CD4-positive, alpha-beta T cell treated with Interleukin-10 for 1 hour (primary cell): ENCODE measurements at places on chromosomes 16 and 17.

DNA sequence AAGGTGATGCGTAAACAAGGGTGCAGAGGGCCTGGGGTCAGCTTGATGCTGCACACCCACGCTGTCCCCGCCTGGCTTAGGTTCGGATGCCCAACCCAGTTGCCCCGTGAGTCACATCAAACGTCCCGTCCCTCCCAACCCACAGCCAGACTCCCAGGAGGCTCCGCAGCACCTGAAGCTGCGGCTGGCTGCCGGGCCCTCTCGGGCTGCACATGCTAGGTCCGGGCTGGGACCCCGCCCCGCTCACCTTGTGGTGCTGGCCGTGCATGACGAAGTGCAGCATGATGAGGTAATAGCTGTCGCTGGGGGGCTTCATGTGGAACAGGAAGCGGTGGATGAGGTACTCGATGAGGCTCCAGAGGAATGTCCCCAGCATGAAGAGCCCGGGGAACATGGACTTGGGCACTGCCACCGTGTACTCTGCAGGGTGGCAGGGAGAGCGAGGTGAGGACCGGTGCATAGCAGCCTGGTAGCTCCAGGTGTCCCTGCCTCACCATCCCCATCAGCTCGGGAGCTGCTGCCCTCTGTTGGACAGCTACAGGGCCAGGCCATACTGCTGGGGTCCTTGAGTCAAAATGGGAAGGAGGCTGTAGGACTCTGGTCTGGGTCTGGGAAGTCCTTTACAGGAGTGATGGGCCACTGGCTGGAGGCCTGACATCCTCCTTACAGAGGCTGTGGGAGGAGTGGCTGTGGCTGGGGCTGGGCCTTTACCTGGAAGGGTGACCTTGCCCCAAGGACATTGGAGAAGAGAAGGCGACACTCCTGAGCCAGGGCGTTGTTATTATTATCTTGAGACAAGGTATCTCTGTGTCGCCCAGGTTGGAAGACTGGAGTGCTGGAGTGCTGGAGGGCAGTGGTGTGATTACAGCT, 18.3 kb upstream of the MLKL start:
- no peak for DNase-seq

- no peak for DNase-seq
These were observed 61.0 kb downstream of the RPH3AL start for GRCh38 chr17:291587-291986.

DNA sequence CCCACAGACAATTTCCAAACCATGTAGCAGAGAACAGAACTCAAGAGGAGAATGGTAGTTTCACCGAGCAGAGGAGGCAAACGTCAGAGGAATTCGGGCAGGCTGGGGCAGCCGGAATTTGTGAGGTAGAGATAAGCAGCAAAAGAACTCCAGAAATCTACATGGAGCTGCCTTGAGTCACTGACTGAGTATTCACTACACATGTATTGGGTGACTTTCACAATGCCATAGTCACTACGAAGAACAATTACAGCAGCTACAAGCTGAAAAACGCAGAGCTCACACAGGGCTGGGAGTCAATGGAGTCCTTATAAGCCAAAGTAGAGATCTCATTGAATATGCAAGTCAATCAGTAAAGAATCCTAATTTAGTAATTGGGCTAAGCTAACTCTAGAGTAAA, 13.4 kb downstream of the CMC2 start:
- DNase-seq = no peak

DNA sequence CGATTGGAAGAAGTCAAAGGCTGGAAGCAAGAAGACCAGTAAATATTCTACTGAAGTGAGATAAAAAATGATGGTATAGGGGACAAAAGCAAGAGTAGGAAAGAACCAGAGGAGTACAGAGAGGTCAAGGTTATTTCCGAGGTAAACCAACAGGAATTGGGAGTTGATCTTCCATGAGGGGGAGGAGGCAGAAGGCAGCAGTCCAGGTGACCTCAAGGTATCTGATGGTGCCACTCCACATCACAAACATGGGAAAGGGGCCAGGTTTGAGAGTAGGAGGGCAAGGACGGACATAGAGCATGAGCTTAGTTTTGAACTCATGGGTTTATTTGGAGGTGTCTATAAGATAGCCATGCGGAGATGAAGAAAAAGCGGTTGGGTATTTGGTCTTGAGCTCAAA, 79.4 kb upstream of the CDYL2 start:
- DNase-seq = no peak

GRCh38 chr17:1577583-1578013, 15.0 kb upstream of the PITPNA start:
- DNase-seq = no peak

DNA sequence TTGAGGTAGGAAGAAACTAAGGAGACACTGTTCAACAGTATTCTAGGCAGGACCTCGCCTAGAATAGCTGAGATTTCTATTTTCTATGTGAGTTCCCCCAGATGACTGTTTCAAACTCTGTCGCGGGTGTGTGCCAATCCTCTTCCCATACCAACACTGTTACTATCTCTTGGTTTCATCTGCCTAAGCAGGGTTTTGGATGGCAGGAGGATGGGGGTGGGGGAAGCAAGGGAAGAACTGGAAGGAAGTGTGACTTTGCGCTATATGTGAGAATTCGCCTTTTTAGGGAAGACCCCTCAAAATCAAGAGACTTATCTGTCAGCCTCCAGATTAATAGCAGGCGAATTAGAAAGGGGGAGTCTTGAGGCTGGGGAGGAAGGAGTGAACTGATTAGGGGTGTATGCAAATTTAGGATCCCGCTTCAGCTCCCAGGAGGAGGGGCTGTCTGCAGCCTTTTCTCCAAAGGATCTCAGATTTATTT, 521 bp upstream of the G6PC3 start:
- no peak for DNase-seq

- peak; percentile 65 for DNase-seq
These were observed at the start of gene ABR for GRCh38 chr17:1179818-1180742. TSS of gene ABR (minus strand) at chr17:1179981. CDS start at chr17:1179727, 254 bp downstream.

DNA sequence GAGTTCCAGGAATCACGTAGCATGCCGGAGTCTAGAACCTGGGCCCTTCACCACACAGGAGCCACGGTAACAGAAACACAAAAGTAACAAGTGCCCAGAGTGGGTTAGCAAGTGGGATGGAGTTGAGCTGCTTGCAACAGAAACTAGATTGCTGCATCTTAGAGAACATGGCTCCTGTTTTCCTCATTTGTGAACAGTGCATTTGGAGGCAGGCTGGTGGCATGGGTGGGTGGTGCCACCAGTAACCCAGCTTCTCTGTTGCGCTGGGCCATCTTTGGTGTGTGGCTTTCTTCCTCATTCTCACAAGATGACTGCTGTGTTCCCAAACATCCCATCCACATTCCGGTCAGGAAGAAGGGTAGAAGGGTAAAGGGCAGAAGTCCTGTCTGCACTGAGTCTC, 95.5 kb downstream of the KATNIP start:
- no peak for DNase-seq

GRCh38 chr16:48958681-48959080, 323.0 kb downstream of the CBLN1 start:
- no peak for DNase-seq

- no peak for DNase-seq
These were observed 60.8 kb upstream of the CLEC18A start for GRCh38 chr16:69890114-69890891.

DNA sequence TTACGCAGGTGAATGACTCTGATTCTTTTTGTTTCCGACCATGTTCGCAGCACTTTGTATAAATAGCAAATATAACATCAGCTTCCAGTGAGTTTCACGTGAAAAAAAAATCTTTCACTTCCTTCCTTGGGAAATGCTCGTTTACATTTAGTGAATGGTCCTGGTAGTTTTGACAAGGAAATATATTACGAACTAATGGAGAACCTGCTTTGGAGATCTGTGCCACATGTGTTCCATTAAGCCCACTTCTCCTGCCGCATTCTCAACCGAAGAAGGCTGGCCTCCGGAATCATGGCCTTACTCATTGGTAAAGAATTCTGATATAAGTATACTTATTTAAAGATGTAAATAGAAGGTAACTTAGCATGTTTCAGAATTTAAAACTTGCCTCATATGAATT, 3.6 kb downstream of the CRAMP1 start:
- DNase-seq = no peak

DNA sequence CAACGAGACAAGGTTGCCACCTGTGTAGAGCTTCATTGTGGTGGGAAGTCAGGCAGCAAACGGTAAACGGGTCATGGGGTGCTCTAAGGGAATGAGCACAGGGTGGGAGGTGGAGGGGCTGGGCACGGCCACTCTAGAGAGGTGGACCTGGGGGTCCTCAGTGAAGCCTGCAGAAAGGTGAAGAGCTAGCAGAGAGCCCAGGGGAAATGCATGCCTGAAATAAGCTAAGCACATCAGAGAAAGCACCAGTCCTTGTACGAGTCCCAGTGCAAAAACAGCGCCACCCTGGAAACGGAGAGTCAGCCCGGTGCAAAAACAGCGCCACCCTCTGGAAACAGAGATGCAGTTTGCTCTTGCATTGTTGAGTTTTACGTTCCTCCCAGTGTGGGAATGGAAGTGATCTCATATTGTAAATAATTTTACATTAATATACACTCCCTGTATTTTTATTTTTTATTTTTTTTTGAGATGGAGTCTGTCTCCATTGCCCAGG, 65.0 kb downstream of the TBC1D16 start:
- DNase-seq = peak; percentile 17

DNA sequence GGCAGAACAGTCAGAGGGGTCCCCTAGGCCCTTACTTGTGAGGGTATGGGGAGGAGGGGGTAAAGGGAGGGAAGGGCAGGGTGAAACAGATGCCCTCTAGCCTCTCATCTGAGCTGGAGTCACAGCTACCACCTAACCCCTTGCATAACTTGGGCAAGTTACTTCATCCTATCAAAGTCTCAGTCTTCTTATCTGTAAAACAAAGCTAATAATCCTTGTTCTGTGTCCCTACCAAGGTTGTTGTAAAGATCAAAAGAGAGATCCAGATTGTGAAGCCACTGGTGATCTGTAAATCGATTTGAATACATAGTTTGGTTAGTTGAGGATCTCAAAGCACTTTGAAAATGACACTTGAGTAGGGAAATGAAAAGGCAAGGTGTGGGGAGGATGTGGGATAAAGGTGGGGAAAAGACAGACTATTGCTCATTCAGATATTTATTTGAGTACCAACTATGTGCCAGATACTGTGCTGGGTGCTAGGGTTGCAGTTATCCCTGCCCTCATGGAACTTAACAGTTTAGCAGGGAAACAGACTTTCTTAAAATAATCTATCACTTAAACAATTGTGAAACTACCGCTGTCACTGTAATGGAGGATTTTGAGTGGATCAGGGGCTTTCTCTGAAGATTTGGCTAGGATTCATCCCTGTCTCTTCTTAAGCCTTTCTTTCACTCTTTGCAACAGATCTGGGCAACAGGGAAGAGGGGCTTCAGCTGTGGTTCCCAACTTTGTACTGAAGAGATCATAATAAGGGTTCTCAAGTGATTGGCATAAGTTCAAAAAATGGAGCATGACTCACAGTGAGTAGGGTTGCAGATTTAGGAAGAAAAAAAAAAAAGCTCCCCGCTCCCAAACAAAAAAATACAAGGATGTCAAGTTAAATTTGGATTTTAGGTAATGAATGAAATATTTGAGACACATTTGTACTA, 3.0 kb downstream of the HEATR9 start:
- no peak for DNase-seq

DNA sequence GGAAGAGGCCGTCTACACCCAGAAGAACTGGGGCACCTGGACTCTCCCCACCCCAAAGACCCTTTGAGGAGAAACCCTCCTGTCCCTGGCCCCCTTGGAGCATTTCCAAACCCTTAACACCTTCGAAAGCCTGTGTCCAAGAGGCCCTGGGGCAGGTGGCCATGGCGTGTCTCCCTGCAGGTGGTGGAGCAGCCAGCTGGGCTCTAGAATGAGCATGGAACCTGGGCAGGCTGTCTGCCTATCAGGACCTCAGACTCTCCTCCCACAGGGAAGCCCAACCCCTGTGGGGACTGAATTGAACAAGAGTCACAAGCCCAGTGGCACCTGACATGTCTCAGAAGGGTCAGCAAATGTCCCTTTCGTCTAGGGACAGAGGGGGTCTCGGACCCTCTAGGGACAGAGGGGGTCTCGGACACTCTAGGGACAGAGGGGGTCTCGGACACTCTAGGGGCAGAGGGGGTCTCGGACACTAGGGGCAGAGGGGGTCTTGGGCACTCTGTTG, 8.4 kb downstream of the CBX4 start:
- no peak for DNase-seq

DNA sequence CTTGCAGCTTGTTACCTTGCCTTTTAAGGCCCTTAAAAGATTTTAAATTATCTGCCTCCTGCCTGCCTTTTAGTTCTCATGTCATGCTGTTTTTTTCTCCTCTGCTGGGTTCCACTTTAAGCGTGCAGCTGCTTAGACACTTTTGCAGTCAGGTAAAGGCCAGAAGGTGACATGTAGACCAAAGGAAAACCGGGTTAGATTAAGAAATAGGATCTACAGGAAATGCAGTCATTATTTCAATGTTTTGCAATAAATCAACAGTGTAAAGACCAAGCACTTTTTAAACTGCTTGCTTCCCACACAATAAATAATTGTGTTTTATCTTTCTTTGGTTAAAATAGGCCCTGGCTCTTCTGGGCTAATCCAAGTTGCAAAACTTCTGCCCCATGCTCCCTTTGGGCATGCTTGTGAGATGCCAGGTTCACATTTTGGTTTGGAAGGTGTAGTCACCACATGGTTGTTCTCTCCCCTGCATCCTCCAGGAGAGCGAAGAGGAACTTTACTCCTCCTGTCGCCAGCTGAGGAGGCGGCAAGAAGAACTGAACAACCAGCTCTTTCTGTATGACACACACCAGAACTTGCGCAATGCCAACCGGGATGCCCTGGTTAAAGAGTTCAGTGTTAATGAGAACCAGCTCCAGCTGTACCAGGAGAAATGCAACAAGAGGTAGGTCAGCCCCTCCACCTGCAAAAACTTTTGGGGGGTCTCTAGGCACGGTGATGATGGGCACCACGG, 54.9 kb downstream of the SDR42E1 start:
- no peak for DNase-seq

DNA sequence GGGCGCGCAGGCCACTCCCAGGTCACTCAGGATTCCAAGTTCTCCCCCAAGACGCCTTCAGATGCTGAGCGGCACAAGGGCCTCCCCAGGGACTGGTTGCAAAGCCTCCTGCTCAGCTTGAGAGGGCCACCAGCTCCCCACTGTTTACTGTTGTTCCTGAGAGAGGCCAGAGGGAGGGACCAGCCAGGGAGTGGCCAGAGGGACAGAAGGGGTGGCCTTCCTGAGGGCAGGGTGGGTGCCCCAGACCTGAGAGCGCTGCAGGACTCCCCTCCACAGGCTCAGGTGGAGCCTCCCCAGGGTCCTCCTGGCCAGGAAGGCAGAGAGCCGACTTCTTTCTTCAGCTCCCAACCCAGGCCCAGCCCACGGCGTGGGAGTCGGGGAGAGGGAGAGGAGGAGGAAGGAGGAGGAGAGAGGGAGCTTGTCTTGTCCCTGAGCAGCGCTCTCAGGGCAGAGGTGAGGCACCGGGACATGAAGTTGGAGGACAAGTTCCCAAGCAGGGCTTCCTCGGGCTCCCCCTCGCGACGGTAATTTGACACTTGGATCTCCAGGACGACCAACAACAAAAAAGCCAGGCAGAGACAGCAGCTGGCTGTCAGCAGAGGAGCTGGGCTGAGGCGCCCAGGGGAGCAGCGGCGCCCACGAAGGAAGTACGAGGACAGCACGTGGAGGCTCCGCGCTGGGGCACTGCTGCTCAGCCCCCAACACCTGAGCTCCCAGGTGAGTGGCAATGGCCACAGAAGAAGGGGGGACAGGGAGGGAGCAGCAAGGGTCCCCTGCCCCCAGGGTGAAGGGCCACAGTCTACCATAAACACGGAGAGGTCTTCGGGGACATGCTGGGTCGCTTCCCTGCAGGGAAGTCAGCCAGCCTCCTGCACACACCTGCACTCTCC, 497 bp downstream of the SMIM5 start:
- DNase-seq = peak; percentile 55
